ENCODE measurements at places on chromosomes 5 and 9.
A peak's percentile ranks its signal among the peaks of the same experiment; 100 is the strongest.

DNA sequence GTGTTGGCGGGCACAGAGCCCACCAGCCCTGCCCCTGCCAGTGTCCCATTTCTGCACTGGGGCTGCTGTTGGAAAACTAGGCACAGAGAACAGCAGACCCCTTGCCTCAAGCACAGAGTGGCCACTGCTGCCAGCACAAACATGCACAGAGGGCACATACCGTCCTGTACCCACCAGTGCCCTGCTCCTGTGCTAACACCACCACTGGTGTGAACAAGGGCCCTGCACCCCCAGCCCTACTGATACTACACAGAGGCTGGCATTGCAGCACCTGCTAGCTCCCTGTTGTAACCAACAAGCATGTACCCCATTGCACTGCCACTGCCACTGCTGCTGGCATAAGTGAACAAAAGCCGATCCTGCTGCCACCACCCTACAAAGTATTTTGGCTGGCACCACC lies 348.0 kb upstream of the MPDZ start:
- no peak for DNase-seq

- no peak for DNase-seq
These were observed 75.2 kb upstream of the RASGRF2 start for GRCh38 chr5:80884929-80885328.

DNA sequence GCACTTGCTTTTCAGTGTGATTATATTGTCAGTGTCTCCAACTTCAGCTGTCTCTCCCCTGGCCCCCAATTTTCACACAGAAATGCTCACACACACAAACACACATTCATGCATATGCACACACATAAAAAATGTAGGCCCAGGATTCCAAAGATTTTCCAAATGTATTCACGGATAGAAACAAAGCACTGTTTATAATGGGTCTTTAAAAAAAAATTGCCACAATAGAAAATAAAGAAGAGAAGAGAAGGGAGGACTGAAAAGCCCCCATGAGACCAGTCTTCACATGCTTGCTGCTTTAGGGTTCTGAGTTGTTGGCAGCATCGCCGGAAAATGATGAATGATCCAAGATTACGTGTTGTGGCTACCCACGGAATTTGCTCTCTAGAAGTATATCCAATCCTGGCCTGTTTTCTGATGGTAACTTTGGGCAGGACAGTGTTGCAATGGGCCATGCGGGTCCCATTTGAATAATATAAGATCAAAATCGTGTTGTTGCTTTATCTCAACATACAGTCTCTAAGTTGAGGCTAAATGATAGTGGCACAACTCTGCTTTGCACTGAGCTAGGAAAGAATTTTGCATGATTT lies 36.2 kb upstream of the ACO1 start:
- no peak for DNase-seq

- no peak for DNase-seq
These were observed 121.1 kb downstream of the EGFLAM start for GRCh38 chr5:38379350-38379937.

DNA sequence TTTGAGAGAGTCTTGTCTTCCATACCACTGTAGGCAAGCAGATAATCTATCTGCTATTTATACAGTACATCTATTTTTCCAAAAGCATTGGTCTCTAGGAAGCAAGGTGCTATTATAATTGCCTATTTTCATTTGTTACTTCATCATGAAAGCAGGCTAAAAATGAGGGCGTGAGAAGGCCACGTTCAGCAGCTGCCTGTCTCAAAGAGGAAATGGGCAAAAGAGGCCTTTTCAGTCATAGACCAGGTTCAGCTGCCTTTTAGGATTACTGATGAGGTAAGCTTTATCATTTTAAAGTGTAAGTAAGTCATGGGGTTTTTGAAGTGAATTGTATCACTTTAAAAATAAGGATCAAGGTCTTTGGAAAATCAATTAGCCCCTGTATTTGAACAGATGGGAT lies 1091.1 kb upstream of the DMAC1 start:
- DNase-seq: no peak

- no peak for DNase-seq
These were observed 70.3 kb downstream of the ZSWIM6 start for GRCh38 chr5:61402244-61402823.

DNA sequence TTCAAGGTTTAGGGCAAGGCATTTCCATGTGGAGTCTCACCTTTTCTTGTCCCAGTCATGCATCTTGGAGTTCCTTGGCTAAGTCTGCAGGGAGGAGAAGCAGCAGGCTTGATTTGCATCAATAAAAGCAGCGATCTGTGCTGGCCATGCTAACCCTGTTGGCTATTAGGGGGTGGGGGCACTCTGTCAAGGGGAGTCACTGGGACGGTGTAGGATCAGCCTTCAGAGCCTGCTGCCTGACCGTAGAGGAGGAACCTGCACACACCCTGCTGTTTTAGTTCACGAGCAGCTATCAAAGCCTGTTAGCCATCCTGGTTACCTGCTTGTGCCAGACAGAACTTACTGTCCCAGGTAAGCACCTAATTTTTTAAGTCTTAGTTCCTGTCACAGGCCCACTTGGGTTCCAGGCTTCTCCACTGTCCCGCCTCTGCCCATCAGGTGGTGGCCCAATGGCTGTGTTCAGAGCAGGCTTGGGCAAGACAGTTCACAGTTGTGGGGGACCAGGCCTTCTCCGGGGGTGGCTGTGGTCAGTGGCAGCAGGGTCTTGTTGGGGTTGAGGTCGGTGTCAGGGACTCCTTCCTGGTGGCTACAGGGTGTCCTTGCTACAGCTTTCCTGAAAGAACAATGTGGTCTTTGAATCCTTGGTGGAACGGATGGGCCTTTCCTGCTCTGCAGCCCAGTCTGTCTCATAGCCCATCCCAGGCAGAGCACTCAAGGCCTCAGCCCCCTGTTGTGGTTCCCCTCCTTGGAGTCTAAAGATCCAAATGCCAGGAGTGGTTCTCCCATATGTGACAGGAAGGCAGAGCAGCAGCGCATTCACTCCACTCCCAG lies 43.7 kb downstream of the SECISBP2 start:
- no peak for DNase-seq

- DNase-seq: no peak
These were observed 7.3 kb downstream of the GPBP1 start for GRCh38 chr5:57181154-57181553.

DNA sequence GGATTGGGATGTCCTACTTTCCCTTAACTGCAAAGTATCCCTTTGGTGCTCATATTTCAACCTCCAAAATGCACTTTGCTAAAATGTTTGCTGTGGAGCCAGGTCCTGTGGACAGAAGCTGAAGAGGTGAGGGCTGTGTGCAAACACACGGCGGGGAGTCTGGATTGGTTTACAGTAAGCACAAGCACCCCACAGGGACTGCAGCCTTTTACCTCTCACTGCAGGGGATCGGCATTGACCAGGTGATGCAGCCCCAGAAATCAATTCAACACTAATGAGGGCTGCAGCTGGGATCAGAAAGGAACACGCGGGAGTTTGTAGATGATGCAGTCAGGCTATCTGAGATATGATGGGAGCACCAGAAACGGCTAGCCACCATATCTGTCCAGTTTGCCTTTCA lies 450.9 kb downstream of the CCDC171 start:
- no peak for DNase-seq

DNA sequence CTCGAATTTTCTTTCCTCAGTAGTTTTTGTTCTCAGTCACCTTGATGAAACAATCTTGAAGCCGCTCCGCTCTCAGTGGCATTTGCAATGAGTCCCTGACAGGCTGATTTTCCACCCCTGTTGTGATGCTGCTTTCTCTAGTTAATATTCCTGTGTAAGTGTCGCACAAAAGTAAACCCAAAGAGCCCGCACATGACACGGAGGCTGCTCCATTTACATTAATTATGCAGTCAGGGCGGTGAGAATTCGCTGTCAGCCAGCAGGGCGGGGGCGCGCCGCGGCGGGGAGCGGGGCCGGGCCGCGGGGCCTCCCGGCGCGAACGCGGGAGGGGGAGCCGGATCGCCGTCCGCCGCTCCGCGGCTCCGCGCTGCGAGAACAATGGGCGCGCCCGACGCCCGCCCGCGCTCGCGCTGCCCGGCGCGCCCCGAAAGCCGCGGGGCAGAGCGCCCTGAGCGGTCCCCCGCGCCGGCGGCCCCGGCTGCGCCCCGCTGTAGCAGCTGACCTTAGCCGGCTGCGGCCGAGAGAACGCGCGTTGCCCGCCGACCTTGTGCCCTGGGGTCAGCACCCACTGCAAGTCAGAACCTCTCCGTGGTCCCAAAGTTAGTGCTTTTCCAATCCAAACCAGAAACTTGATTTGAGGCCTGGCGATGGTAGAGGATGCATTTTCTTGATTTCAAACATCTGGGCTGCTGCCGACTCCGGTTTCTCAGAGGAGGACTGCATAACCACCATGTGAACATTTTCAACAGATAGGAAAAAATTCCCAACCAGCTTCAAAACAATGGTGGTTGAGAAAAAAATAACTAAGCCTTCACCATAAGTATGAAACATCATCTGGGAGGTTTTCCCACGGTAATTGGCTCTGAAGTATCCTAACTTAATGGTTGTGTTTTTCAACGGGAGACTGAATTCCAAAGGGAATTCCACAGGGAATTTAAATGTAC lies 142.6 kb downstream of the PBX3 start:
- DNase-seq: peak; percentile 67

DNA sequence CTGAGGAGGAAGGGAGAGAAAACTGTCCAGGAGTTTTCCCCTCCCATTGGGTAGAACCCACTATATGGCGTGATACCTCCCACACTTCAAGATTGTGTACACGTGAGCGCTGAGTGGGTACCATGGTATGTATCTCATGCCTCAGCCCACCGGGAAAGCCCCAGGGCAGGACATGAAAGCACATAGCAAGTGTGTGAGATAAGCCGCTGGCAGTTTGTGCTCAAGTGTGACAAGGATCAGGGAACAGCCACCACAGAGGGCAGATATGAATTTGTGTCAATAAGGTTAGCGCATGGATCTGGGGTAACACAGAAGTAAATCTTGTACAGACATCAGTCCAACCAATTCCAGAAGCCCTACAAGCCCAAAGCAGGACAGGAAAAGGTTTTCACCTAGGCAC lies 42.6 kb upstream of the NAA35 start:
- no peak for DNase-seq

GRCh38 chr9:76921165-76921564 lies 15.3 kb upstream of the PRUNE2 start:
- DNase-seq: no peak

GRCh38 chr5:121366515-121366914 lies 485.2 kb upstream of the FTMT start:
- no peak for DNase-seq

DNA sequence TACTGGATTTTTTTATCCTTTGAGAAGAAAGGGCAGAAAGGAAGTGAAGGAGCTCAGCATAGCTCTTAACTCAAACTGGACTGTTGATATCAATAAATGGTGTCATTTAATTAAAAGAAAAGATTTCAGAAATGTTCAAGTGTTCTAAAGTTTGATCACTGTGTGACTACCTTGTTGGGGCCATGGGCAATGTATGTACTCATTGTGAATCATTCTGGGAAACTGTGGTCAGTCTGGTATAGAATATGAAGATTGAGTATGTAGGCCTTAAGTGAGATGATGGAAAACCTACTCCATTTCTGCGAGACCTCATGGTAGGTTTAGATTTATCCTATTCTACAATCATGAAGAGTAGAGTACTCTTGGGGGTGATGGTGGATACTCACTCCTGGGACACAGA lies 164.5 kb upstream of the RGS7BP start:
- DNase-seq: no peak

DNA sequence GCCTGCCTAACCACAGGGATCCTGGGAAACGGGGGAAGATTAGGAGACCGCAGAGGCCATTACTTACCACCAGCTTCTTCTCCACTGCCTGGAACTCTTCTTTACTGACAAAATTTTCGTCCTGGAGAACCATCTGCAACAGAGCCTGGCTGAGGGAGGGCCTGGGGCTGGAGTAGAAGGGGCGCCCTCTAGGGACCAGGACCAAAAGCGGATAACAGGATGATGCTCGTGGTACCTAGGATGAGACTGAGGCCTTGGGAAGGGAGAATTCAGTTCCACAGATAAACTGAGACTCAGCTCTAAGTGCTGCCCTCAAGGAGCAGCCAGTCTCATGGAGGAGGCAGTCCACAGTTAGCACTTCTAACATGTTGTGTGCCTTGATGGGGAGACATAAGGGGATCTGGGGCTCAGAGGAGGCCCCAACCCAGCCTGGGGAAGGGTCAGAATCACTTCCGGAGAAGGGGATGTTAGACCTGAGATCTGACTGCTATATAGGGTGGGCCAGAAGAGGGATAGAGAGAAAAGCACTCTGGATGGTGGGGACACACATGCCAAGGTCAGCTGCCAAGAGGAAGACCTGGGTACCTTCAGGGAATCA lies 1.2 kb downstream of the SPATA24 start:
- no peak for DNase-seq

DNA sequence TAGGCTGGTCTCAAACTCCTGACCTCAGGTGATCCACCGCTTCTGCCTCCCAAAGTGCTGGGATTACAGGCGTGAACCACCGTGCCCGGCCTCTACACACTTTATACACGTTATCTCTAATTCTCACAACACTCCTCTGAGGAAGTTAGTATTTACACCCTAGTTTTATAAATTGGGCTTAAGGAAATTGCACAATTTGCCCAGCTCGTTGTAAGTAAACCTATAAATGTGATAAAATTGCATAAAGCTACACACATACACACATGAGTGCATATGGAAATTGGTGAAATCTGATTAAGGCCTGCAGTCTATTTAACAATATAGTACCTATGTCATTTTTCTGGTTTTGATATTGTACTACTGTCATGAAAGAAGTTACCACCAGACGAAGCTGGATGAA lies 4.4 kb upstream of the SLC4A9 start:
- no peak for DNase-seq

Data from GM10248 (cell line).